Muscle of back (tissue), 13 donors: ENCODE measurements at places on chromosomes 4 and X.

GRCh38 chr4:186952709-186953108 is 229.1 kb upstream of the FAT1 start:
- no peak for DNase-seq

DNA sequence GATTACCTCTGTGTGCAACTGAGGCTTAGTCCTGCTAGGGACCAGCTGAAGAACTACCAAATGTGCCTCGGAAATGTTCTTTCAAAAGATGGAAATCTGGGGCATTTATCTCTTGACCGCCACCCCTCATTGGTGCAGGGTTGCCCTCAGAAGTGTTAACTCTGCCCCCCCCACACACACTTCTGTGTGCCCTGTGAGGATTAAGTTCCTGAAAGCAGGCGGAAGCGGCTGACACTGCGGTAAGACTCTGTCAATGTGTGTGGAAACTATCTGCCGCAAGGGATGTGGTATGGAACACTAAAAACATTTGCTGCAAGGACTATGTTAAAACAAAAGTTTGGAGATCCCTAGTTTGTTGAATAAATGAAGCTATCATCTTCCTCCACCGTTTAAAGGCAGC is 106.9 kb upstream of the NDP start:
- DNase-seq, result no peak

- peak; percentile 59 for DNase-seq
Observed at GRCh38 chrX:40167850-40168479, 70.2 kb upstream of the BCOR start.

- no peak for DNase-seq
Observed at GRCh38 chr4:105555409-105555808, 3.0 kb downstream of the ARHGEF38 start.

DNA sequence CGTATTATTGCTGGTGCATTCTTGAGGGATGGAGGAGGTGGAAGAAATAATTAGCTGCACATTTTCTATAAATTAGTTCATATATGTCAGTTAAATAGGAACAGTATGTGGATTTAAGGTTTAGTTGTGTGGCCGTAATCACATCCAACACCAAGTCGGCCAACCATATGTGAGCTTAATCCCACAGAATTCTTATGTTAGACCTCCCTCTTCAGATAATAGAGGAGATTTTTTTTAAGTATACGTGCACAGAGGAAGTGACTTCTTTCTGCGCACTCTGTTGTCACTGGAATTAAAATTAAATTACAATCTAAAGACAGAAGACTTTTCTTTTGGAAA is 2.1 kb downstream of the SEPTIN11 start:
- peak; percentile 72 for DNase-seq

DNA sequence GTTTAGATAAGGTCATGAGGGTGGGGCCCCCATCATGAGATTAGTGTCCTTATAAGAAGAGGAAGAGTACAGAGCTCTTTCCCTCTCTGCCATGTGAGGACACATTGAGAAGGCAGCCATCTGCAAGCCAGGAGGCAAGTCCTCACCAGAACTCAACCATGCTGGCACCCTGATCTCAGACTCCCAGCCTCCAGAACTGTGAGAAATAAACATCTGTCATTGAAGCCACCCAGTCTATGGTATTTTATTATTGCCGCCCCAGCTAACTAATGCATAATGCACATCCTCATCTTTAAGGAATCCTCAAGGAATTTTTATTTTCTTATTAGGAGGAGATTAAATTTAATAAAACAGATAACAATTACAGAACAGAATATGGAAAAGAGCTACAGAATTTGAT is 16.7 kb upstream of the EXOSC9 start:
- DNase-seq, result no peak

GRCh38 chr4:159363361-159363760 is 260.5 kb downstream of the RAPGEF2 start:
- DNase-seq, result no peak

DNA sequence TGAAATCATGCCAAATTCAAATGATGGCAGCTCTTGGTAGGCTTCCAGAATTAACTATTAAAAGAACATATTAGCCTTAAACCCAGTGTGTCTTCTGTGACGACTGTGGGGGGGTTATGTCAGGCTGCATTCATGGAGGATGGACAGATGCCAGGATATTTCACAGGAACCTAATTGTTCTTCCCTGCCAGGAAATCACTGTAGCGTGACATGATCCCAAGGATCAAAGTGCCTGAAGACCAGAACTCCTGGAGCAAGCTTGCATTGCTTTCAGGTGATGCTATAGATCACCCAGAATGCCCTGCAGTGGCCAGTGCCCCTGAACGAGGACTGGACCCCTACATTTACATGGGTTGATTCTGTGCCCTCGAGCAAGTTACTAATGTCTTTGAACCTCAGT is 1093.0 kb upstream of the TENM3 start:
- DNase-seq, result no peak
